Cortex of kidney (tissue), 1 donor: ENCODE measurements at places on chromosomes 3 and 15.

- DNase-seq = no peak
Observed at GRCh38 chr3:10154335-10155122, 10.2 kb upstream of the IRAK2 start.

GRCh38 chr15:59256482-59256881, 49.8 kb downstream of the LDHAL6B start:
- DNase-seq = no peak

GRCh38 chr3:48434591-48435222, 4.8 kb upstream of the PLXNB1 start:
- DNase-seq = no peak

- no peak for DNase-seq
Observed at GRCh38 chr15:80568298-80568697, 126.8 kb upstream of the ABHD17C start.

DNA sequence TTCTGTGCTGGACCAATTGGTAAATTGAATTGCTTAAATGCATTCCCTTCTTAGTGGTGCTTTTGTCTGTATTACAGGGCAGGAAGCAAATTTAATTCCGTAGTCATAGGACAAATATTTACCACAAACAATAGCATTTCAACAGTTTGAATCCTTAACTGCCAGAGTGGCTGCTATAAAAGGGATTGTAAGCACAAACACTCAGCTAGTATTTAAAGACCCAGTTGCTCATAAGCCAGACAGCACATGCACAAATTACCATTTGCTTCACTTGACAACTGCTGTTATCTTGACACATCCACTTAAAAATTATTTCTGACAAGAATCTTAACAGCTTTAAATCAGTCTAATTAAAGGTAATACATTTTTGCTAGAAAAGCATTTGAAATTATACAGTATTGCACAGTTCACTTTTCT, 490.2 kb upstream of the ADAMTS9 start:
- no peak for DNase-seq
